ENCODE measurements at places on chromosomes 4 and X. TPM values are rescaled to one million over a fixed set of nuclear protein-coding genes. Genes with fewer than 3 reads are reported as not detected.

- no peak for DNase-seq
- no peak overlapping the region for H3K27ac ChIP-seq
- peaks cover 6% of the 10 kb centered on the region for H3K4me1 ChIP-seq
- H3K27me3 ChIP-seq, result no peaks in the 10 kb centered on the region
These were observed 192.9 kb downstream of the ARHGAP10 start for GRCh38 chr4:147924604-147925412.

DNA sequence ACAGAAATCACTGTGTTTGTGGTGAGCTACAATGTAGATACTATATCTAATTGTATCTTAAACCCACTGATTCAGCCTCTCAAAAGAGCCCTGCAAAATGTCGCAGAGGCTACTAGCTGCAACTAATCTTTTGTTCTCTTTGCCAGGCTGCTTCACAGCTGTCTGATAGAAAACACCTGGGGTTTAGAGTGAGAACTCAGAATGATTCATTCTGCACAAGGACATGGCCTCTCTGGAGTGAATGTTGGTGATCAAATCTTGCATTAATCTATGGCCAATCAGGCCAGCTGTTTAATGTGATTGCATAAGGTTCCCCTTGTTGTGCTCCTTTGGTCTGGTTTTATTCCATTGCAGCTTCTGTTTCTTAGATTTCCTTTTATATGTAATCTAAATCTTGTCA is 100.3 kb downstream of the EMCN start:
- H3K27ac ChIP-seq, result no peak overlapping the region
- H3K27me3 ChIP-seq, result no peaks in the 10 kb centered on the region
- DNase-seq, result no peak

GRCh38 chr4:65917486-65917885 is 247.2 kb upstream of the EPHA5 start:
- no peak for DNase-seq
- H3K4me3 ChIP-seq, result no peak overlapping the region
- no peaks in the 10 kb centered on the region for H3K27me3 ChIP-seq

DNA sequence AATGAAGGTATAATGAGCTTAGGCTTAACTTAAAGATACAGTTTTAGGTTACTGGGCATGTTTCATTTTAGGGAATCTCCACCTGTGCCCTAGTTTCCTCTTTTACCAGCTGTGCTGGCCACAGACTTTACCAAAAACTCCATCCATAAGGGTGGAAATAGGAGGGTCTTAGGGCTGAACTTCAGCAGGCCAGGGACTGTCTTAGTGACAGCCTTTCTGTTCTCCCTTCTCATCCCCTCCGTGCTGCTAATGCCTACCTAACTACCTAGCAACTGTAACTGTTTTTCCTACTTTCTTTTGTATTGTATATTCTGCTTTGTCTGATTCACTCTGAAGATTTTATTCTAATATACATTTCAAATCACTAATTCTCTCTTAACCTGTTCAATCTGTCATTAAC is 1375.3 kb downstream of the PCDH18 start:
- H3K27ac ChIP-seq, result no peak overlapping the region
- no peak for DNase-seq
- H3K27me3 ChIP-seq, result no peaks in the 10 kb centered on the region

Gene USP46
- total RNA-seq, result 28.6 TPM

GRCh38 chr4:152516156-152516555 is 19.7 kb downstream of the FBXW7 start:
- DNase-seq, result no peak
- H3K27ac ChIP-seq, result no peak overlapping the region
- peaks cover 20% of the 10 kb centered on the region for H3K36me3 ChIP-seq
- H3K4me3 ChIP-seq, result no peak overlapping the region
- H3K27me3 ChIP-seq, result no peaks in the 10 kb centered on the region
